ENCODE measurements at places on chromosomes 12 and 14.

GRCh38 chr12:108240027-108240785 is 98.9 kb downstream of the CMKLR1 start:
- no peak for ATAC-seq

DNA sequence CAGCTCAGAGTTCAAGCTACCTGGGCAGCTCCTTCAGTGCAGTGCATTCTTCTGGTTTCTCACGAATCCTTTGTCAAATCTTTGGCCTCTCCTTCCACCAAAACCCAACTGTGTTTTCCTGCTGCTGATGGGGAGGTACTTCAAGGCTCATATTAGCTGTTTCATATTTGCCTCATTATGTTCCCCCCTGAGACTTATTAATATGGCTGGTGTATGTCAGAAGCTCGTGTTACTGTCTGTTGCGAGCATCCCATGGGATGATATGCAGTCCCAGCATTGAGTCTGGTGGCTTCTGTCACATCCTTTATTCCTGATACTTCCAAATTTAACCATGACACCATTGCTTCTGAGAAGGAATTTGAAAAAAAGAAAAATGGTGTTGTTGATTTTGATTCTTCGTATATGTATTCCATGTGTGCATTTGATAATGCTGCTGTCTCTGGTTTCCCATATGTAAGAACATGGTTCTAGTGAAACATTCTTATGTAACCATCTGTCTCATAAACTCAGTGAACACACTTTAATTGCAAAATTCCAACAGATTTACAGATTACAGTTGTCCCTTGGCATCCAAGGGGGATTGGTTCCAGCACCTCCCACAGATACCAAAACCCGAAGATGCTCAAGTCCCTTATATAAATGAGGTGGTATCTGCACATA is 149.1 kb downstream of the KICS2 start:
- no peak for ATAC-seq

DNA sequence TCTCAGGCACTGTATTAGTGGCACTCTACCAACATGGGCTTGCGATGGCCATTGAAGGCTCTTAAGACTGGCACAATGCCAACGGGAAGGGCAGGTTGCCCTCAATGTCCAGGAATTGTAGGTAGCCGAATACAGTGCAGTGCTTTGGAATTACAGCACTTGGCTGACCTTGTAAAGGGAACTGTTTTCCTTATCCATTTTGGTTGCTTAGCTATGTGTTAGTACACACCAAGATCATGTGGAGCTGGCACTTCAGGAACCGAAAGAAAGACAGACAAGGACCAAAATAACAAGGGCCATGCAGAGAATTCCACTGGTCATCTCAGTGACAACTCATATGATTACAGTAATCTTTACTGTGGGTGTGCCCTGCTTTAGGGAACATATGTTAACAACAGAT is 72.7 kb downstream of the DYRK2 start:
- no peak for ATAC-seq

- ATAC-seq: no peak
These were observed 45.6 kb downstream of the STAB2 start for GRCh38 chr12:103632554-103633216.

- ATAC-seq: no peak
These were observed 31.0 kb upstream of the LGALS3 start for GRCh38 chr14:55097881-55098560.

DNA sequence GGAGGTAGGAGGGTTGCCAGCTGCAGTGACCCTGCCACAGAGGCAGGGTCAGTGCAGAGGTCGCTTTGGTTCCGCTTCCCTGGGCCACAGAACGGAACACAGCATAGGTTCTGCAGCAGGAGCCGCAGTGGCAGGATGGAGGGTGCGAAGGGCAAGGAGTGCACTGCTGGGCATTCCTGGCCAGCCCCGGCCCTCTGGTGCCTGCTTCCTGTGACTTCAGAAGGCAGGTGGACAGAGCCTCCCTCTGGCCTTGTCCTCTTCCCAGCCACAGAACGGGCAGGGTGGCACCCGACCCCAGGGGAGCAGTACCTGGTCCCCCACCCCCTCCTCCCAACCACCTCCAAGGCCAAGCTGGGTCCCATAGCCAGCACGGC is 37.7 kb downstream of the SLC8B1 start:
- no peak for ATAC-seq

GRCh38 chr14:32186248-32186647 is 15.6 kb upstream of the RNU6-7 start:
- no peak for ATAC-seq

All from motor neuron (in vitro differentiated cells).